ENCODE measurements at places on chromosomes 1 and 21.
A peak's percentile ranks its signal among the peaks of the same experiment; 100 is the strongest.

DNA sequence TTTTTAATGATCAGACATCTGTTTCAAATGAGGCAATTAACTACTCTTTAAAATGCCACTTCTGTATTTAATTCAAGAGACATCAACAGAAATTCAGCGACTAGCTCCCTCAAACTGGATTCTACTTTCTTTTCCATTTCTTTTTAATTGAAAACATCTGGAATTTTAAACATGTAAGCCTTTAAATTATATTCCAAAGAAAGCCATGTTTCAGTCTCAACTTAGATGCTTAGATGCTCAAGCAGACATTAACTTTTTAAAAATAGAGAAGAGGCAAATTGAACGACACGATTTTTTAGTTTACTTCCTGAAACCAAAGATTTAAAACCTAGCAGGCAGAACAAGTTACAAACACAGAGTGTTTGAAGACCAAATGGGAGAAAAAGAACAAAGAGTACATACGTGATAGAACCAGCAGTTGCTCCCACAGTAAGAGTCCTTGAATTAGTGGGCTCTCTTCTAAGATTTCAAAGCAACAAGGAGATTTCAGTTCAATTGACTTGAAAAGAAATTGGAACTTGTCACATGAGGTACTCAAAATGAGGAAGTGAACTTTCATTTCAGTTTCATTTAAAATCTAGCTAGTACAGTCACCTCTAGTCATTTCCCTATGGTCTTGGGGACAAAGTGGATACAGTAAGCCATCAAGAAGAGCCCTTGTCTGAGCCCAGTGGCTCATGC is at the start of gene CTSS:
TSS of gene CTSS (minus strand) at position 483 of the 681 bp plus-strand sequence. CDS start 1,015 bp downstream, outside the sequence.
- DNase-seq, result no peak

GRCh38 chr1:907611-908451 is 15.9 kb upstream of the SAMD11 start:
- no peak for DNase-seq

DNA sequence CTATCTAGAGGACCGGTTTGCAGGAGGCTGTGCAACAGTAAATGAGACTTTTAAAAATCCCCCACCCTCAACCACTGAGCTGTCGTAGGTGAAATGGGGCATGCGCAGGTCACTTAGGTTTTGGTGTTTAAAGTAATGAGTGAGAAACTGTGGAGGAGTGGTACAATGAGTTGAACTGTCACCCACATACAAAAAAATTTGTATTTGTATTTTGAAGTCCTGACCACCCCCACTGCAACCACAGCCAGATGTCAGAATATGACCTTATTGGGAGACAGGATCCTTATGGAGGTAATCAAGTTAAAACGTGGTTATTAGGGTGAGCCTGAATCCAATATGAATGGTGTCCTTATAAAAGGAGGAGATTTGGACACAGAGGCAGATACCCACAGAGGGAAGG is 1.6 kb upstream of the IRF6 start:
- DNase-seq, result no peak

GRCh38 chr1:64917328-64917861 is 49.0 kb downstream of the JAK1 start:
- no peak for DNase-seq

- no peak for DNase-seq
Measured at GRCh38 chr21:36297406-36297937, 22.5 kb upstream of the MORC3 start.

- DNase-seq, result no peak
Measured at GRCh38 chr1:233865902-233866301, 38.6 kb upstream of the SLC35F3 start.

GRCh38 chr1:12271033-12271432 is 41.2 kb downstream of the VPS13D start:
- DNase-seq, result no peak

DNA sequence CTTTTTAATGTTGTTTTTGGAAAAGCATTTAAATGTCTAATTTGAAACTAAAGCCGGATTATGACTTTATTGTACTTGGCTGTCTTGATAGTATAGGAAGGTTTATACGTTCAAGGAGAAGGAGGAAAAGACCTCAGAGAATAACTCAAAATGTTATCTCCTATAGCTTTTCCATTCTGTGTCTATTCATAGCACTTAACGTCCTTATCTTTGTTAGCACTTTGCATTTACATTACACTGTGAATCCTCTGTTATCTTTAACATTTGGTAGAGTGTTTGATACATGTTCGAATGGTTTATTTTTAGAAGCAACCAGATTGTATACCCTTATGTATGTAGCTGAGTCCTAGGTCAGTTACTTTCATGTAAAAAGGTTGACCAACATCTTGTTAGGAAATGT is 50.8 kb upstream of the PODN start:
- no peak for DNase-seq

DNA sequence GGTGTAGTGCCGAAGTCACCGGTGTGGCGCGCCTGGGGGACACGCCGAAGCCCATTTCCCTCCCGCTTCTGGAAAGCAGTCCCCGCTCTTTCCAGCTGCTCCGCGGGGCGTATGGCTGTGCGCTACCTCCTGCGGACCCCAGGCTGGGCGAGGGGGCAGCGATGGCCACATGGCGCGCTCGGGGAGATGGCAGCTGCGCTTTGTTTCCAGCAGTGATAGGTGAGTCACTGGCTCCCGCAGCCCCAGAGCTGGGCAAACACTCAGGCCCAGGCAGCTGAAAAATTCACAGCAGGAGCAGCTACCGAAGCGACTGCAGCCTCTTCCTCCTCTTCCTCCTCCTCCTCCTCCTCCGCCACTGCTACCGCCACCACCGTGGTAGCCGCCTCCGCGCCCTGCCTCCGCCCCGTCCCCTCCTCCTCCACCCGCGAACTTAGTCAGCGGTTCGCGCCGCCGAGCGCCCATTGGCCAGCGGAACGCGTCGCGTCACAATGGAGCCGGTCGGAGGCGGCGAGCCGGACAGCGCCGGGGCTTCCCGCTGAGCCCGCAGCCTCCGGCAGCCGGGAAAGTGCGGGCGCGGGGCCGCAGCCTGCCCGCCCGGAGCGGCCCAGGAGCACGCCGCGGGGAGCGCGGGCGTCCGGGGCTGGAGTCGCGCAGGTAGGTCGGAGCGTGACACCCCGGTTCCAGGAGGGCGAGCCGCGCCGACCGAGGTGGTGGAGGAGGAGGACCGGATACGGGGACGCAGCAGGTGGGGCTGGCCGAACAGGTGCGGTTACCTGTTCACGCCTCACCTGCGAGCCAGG is at the start of gene LRRC8B:
TSS of gene LRRC8B (plus strand) at position 461 of the 800 bp plus-strand sequence. CDS start 57,822 bp downstream, outside the sequence.
- DNase-seq, result peak; percentile 80

DNA sequence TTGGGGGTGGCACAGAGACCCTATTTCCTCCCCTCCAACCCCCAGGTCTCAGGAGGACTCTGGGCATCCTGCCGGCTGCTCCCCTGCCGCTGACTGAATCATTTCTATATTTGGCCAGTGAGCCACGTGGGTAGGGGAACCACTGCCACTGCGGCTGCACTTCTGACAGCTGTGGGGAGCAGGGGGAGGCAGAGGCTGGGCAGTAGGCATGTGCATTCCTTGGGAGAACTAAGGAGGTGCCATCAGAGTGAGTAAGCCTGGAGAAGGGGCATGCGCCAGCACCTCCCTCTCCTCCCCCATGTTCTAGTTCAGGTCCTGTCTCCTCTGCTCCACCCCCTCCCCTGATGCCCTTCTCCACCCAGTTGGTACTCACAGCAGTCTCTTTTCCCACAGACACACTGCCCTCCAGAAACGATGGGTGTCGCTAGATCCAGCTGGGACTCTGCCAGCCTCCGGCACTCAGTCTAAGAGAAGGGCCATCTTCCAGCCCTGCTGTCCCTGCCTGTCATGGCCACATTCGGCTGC is 12.0 kb downstream of the PPFIA4 start:
- DNase-seq, result no peak

- DNase-seq, result no peak
Measured at GRCh38 chr1:197195100-197195499, 48.6 kb upstream of the ASPM start.

GRCh38 chr21:25457411-25457810 is 149.9 kb downstream of the MRPL39 start:
- DNase-seq, result no peak

GRCh38 chr1:24551290-24551959 is 4.5 kb upstream of the NCMAP start:
- DNase-seq, result no peak

GRCh38 chr1:164579381-164579780 is 20.4 kb downstream of the PBX1 start:
- DNase-seq, result no peak

GRCh38 chr21:44051462-44051941 is 39.4 kb downstream of the TRAPPC10 start:
- DNase-seq, result no peak

- DNase-seq, result no peak
Measured at GRCh38 chr1:197312163-197312562, 44.1 kb downstream of the CRB1 start.

DNA sequence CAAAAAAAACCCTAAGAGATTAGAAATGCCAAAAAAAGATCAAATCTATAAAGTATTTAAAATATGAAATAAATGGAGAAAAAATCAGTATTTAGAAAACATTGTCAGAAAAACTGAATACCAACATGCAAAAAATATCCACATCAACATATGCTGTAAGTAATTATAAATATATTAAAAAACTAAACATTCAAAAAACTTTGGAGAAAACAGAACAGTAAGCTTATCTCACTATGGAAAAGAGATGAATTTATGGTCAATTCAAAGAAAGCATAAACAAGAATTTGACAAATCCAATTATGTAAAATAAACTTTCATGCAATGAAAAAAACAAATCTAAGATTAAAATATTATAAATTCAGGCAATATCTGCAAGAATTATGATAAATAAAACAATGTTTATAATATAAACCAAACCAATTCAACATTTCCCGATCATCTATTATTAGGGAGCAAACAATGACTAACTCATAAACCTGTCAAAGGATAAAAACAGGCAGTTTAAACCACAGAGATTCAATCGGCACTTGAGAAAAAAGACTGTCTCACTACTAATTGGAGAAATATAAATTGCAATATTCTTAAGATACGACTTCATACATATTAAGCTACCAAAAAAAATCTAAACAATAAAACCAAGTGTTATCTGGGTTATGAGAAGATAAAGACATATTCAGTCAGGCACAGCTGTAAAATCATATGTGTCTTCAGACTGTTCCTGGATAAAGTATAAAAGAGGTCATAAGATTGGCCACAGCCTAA is 21.8 kb downstream of the EYA3 start:
- no peak for DNase-seq

DNA sequence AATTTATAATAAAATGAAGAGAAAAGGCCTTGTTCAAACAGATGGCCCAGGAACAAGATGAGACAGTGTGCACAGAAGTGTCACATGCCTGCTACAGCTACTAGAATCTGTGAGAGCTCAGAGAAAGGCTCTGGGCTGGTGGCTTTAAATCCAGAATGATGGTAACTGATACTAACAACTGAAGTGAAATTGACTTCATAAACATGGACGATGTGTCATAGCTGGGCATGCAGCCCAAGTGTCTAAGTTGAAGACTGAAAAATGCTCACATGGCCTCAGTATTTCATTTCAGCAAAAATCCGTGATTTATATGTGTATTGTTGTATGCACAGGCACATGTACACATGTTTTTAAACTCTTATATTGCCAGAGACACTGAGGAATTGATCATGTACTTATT is 208.3 kb upstream of the RUNX1 start:
- no peak for DNase-seq

DNA sequence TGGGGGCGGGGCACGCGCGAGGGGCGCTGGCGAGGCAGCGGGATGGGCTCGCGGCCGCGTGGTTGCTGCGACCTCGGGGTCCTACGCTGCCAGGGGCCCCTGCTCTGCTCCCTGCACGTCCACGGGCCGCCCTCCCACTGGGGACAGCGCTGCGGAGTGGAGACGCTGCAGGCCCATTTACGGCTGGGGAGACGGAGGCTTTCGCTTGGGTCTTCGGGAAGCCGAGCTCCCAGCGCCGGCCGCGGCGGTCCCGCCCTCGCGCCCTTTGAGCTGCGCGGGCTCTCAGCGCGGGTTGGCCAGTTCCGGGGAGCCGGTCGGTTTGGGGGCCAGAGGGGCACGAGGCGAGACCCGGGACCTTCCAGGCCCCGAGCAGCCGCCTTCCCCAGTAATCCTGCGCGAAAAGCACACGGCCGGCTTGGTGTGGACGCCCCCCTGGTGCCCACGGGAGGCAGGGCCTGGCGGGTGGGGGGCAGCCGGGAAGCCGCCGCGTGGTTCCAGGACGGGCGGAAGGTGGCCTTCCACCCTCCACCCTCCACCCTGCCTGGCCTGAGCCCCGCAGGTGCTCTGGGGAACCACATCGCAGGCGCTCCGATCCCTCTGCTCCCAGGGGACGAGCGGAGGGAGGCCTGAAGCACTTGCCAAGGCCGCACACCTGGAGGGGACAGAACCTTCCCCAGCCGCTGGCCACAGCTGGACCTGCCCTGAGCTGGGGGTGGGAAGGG is 570 bp upstream of the PEX10 start:
- no peak for DNase-seq

GRCh38 chr1:182709225-182709764 is 24.9 kb upstream of the RGS8 start:
- DNase-seq, result no peak

GRCh38 chr1:224751624-224752311 is 135.7 kb downstream of the CNIH3 start:
- no peak for DNase-seq

DNA sequence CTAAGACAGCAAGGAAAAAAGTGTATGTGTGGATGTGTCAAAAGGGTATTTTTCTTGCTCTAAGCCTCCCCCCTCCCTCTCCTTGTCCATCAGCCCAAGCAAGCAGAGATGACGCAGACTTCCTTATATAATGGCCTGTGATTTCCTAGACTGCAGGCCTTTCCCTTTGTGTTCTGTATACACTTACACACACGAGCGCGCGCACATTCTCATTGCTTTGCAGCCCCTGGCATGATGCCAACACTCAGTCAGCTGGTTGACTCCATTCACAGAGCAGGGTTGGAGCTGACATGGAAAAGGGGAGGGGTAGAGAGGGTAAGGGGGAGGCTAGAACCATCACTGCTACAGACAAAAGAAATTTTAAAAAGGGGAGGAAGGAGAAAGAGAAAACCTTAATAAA is 41.8 kb downstream of the GATAD2B start:
- DNase-seq, result peak; percentile 10

DNA sequence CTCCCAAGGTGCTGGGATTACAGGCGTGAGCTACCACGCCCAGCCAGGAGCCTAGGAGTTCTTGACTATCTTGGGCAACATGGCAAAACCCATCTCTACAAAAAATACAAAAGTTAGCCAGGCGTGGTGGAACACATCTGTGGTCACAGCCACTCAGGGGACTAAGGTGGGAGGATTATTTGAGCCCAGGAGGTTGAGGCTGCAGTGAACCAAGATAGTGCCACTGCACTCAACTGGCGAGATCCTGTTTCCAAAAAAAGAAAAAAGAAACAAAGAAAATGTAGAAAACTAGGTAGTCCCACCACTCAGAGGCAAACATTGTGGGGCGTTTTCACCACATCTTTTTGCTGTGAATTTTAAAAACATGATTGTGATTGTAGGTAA is 141.3 kb downstream of the ZZZ3 start:
- no peak for DNase-seq

GRCh38 chr1:17957588-17958267 is 149.9 kb upstream of the IGSF21 start:
- no peak for DNase-seq

DNA sequence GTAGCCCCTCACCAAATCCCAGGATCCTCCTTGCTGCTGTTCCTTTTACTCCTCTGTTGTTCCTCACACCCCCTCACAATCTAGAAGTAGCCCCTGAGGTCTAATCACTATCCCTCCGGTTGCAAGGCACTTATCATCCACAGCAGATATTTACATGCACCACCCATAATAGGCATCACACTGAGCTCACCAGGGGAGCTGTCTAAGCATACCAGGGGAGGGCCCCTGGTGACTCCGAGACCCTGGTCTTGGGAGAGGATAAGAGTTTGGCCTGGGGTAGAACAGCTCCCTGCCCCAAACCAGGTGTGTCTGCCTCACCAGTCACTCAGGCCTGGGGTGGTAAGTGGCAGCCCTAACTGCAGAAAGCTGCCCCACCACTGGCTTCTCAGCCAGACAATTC is 37.3 kb upstream of the ZC3H12A start:
- DNase-seq, result no peak

Measured in stimulated activated CD4-positive, alpha-beta T cell treated with anti-CD3 and anti-CD28 coated beads, Interleukin-12 subunit alpha, Interleukin-12 subunit beta, amount 100 ng/mL, for 24 hours (primary cell).